Adrenal gland (tissue), 19 donors: ENCODE measurements at places on chromosomes 12 and 14. TPM values are rescaled to one million over a fixed set of nuclear protein-coding genes. Genes with fewer than 3 reads are reported as not detected.

DNA sequence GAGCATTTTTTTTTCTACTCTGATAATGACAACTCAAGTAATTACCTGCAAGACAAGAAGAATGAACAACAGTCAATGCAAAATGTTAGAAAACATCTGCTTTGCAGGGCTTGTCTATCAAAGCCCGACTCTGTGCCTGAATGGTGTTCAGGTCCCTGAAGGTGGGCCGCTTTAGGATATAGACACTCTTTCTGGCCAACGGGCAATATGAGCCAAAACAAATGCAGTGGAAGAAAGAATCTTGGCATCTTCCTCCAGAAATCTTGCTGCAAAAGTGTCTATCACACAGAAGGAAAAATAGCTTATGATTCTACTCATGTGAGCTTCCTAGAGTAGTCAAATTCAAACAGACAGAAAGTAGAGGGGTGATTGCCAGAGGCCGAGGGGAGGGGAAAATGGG, 32.7 kb downstream of the FOS start:
- no peaks in the 10 kb centered on the region for H3K36me3 ChIP-seq
- H3K4me3 ChIP-seq, result no peak overlapping the region

- peaks cover 6% of the 10 kb centered on the region for H3K4me1 ChIP-seq
- no peaks in the 10 kb centered on the region for H3K27me3 ChIP-seq
- H3K36me3 ChIP-seq, result no peaks in the 10 kb centered on the region
- no peak overlapping the region for H3K4me3 ChIP-seq
These were observed 56.3 kb downstream of the SPPL3 start for GRCh38 chr12:120847814-120848213.

DNA sequence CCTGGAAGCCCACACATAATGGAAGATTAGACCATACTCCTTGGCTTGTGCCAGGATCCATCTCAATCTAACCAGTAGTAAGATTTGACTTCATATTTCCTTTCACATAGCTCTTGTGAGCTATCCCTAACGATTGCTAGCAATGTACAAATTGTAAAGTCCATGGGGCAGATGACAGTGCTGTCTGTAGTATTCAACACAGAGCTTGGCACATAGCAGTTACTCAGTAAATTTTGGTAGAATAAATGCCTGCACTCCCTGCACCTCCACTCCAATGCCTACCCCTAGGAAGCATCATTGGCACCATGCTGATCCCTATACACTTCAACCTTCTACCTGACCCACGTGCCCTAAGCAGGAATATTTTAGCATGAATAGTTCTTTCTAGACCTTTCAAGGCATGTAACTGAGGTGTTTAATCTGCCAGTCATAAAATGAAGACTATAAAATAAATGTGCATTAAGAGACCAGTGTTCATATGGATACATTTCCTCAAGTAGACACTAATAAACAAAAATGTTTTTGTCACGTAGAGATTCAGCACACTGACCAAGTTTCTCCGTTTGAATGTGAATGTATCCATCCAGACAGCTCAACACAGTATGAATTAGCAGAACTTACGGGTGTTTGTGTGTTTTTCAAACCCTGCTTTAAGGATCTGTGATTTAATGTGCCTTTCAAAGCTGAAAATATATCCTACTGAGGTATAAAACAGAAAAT, 98.8 kb downstream of the BMP4 start:
- no peaks in the 10 kb centered on the region for H3K36me3 ChIP-seq
- H3K4me3 ChIP-seq, result no peak overlapping the region
- H3K4me1 ChIP-seq, result no peaks in the 10 kb centered on the region
- no peak for DNase-seq

DNA sequence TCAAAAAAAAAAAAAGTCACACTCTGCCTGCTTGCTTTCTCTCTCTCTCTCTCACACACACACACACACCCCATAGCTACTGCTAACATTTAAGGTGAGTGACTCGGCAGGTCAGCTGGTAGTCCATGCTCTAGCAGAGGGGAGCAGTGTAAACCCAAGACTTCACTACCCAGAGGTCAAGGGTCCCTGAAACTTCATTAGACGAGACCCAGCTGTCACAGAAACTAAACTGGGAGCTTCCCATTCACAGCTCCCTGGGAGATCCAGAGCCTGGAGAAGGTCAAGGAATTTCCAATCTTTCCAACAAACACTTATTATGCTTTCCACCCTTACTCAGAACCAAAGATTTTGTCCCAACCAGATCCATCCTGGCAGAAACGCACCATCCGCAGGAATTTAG, 33.2 kb downstream of the CKAP4 start:
- H3K4me1 ChIP-seq, result no peaks in the 10 kb centered on the region
- no peak overlapping the region for H3K4me3 ChIP-seq
- H3K27ac ChIP-seq, result no peak overlapping the region
- H3K27me3 ChIP-seq, result no peaks in the 10 kb centered on the region

DNA sequence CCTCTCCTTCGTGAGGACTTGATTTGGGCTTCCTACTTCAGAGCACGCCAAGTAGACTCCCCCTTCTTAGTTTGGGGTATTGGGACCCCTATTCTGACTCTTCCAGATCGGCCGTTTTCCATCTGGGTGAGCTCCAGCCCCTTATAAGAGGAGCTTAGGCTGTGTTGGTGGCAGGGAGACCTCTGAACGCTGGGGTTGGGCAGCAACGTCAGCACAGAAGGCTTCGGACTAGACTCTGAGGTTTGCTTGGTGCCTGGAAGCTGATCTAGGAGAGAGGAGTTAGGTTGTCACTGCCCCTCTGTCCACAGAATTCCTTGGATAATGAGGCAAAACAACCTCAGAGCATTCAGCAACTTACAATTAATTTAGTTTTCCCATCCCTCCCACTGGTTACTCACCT, 99.2 kb upstream of the RTL1 start:
- no peak overlapping the region for H3K4me3 ChIP-seq
- no peaks in the 10 kb centered on the region for H3K27me3 ChIP-seq
- no peaks in the 10 kb centered on the region for H3K4me1 ChIP-seq
- no peak overlapping the region for H3K27ac ChIP-seq
- peaks cover 16% of the 10 kb centered on the region for H3K36me3 ChIP-seq
- no peak for DNase-seq

PTHLH gene
- polyA plus RNA-seq, result not detected

ZFYVE26 gene
- polyA plus RNA-seq, result 13.4 TPM

MYH6 gene
- polyA plus RNA-seq, result 5.2 TPM

RNF34 gene
- polyA plus RNA-seq, result 15.7 TPM
